NCI-H1436 treated with DMSO at 0.1 percent for 48 hours (cell line): ENCODE measurements at places on chromosomes 6 and 20.

GRCh38 chr6:76862936-76863335, 600.4 kb downstream of the HTR1B start:
- no peak for DNase-seq

GRCh38 chr6:35370785-35371493, 28.6 kb downstream of the PPARD start:
- no peak for DNase-seq

DNA sequence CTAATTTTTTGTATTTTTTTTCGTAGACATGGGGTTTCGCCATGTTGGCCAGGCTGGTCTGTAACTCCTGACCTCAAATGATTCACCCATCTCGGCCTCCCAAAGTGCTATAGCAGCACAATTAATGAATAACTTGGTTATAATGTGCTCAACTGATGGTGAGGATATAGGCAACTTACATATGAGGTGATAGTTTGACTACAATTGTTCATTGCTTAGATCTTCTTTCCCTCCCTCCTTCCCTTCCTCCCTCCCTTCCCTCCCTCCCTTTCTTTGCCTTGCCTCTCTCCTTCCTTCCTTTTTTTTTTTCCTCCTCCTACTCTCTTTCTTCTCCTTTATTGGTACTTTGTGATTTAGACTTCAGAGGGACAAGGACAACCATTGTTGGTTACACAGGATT, 151.2 kb downstream of the RNF144B start:
- DNase-seq: no peak

DNA sequence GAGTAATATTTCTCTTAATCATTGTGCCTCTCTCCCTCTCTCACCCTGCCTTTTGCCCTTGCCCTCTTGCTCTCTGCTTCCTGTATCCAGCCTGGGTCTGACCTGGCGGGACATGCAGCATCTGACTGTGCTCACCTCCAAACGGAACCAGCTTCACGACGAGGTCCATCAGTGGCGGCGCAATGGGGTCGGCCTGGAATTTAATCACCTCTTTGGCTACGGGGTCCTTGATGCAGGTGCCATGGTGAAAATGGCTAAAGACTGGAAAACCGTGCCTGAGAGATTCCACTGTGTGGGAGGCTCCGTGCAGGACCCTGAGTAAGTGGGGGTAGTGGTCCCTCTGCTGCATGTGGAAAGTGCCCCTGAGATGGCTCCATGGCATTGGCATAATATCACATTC, 65.9 kb downstream of the BFSP1 start:
- DNase-seq: no peak

DNA sequence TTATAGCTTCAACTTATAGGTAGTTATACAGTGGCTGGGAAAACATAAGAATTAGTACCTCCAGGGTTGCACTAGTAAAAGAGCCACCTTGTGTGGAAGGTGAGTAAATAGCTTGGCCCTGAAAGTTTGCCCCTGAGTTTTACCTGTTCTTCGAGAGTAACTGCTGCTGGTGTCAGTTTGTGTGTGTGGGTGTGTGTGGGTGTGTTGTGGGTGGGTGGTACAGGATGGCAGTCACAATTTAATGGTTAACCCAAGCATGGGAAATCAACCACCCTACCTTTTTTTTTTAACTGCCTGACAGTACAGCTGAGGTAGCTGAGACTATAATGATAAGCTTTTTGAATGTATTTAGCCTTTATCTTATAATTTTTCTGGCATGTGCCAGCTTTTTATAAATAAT, 137.3 kb downstream of the STXBP5 start:
- DNase-seq: no peak

DNA sequence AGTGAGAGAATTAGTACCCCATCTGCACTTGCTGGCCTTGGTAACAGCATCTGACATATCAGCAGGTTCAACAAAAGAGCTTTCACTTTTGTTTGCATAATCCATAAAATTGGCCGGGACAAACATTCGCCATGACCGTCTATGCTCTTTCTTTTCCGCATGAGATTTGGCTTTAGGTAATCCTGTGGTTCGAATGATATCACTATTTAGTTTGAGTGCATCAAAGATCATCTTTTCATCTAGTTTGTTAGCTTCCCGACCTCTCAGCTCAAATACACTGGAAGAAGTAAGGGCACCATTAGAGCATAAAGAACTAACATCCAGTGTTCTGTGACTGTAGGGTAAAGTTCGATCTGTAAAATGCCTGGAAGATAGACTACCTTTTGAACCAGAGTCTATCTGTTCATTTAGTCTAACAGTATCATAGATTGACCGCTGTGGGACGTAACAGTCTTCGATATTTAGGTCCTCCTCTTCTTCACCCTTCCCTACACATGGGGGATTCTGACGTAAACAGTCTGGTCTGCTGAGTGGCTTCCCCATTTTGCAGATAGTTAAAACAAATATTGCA, 101.6 kb downstream of the DST start:
- no peak for DNase-seq

GRCh38 chr6:135229996-135230395, 48.9 kb downstream of the MYB start:
- no peak for DNase-seq

- DNase-seq: no peak
These were observed 328.1 kb downstream of the HACE1 start for GRCh38 chr6:104531646-104532045.

GRCh38 chr6:21061892-21062291, 527.6 kb downstream of the CDKAL1 start:
- DNase-seq: no peak

DNA sequence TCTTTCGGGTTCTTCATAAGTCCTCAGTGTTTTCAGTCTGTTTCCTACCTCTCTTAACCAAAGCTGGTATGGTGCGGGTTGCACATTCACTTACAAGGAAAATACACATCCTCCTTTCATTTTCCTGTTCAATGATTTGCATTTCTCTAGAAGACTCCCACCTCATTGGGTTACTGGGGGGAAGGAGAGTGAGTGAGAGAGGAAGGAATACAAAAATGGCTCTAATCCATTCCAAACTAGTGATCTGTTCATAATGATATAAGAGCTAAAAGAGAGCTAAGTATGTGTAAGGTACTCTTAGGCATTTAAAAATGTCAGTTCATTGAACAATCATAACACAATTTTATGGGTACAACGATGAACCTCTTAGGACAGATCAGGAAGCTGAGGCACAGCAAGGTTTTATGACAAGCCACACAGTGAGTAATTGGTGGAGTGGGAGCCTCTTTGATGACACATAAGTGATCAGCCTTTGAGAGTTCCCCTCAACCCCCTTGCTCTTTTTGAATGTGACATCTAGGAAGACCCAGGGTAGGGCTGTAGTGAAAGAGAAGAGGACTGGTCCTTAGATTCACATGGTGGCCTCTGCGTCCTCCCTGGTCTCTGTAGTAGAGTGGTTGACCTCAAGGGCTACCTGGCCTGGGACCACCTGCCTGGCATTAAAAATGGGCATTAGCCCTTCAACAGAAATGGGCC, 328.4 kb upstream of the SOX4 start:
- DNase-seq: no peak

DNA sequence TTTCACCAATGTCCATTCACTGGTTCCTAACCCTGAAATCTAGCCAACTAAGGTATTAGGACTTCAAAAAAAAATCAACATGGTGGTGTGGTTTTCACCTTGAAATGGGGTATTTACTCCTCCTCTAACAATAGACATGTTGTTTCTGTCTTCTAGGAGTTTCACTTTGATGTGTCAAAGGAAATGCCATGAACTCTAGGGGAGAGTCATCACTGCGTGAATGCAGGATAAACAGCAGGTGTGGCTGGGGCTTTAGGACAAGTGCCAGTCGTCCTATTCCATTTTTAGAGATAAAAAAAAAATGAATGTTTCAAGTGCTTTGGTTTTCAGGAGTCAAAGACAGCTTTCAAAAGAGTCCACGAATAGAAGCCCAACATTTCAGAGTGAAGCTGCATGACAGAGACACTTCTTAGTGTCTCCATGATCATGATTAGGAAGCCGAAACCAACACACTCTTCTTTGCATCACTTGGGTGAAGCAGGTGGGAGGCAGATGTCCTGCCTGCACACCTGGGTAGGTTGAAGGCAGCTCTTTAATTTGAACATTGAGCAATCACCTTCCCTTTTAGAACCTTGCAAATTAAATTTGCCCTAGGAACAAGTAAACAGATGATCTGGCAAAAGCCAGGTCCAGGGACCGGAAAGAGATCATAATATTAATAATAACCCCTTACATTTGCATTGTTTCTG, 328.5 kb upstream of the PRDM1 start:
- no peak for DNase-seq

DNA sequence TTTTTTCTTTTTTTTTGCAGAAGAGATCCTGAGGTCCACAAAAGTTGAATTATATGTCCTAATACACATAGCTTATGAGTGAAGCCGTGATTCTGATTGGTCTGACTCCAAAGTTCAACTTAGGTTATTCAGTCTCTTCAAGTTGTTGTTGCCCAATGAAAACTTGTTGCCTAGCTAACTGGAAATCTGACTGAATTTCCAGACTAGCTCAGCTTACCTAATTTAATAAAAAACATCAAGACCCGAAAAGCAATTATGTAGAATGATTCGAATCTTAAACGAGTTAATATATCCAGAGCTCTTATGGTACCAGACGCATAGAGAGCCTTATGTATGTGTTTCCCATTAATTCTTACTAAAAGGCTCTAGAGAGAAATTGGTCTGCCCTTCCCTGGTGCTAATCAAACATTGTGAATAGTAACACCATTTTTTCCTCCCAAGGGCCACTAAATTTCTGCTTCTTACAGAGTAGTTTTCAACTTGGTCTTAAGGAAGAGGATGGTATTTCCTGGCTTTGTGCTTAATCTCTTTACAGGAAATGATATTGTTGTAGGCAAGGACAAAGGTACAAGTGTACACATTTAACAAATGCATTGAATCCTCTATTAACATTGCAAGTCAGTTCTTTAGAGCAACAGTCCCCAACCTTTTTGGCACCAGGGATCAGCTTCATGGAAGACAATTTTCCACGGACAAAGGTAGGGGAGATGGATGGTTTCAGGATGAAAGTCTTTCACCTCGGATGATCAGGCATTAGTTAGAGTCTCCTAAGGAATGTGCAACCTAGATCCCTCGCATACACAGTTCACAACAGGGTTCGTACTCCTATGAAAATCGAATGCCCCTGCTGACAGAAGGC, 107.9 kb downstream of the TSHZ2 start:
- DNase-seq: no peak

GRCh38 chr6:52361414-52361944, 472 bp upstream of the PAQR8 start:
- no peak for DNase-seq

GRCh38 chr20:19602675-19603375, 155.2 kb upstream of the RIN2 start:
- DNase-seq: no peak

DNA sequence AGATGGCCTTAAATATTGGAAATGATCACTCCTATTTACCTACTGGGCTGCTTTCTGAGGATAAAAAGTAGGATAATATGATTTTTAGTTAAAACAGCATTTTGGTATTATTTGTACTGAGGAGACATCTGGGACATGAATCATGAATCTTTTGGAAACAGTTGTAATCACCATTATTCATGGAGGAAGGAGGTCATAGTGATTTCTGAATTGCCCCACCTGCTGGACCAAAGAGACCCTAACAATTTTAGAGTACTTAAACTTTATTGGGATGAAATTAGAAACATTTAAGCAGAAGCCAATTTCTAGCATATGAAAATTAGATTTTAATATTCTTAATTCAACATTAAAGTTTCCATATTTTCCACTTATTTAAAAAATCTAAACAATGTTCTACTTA, 108.4 kb upstream of the SIM1 start:
- DNase-seq: no peak

DNA sequence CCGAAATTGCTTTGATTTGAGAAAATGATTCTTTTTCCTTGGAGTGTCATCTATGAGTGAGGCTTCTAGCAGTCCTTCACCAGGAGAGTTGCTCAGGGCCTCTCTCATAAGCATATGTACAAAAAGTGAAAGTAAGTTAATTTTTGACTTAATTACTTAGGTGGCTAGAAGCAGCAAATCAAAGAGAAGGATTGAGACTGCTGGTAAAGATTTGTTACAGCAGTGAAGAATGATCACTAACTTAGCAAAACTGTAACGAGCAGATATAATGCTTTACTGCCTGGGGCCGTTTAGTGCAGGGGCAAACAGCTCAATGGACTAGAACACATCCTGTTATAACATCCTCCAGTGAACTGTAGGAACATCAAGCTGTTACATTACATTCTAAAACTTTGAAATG, 167.8 kb upstream of the RIPOR2 start:
- no peak for DNase-seq

DNA sequence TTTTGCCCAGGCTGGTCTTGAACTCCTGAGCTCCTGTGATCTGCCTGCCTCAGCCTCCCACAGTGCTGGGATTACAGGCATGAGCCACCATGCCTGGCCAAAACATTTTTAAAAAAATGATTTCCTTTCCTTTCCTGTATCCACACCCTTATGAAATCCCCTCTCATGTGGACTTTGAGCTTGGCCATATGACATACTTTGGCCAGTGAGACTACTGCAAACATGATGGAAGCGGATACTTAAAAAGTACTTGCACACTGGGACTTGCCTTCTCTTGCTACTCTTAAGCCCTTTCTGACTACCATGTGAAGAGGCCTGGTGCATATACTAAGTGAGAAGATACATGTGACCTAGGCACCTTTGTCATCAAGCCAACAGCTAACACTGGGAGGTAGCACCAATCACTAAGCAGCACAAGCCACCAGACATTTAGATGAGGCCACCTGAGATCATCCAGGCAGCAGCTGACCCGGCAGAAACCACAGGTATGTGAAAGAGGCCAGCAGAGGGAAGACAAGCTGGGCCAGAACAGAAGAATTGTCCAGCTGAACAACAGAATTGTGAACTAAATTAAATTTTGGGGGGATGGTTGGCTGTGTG, 78.5 kb upstream of the HDAC2 start:
- DNase-seq: no peak

GRCh38 chr6:15205321-15205720, 40.5 kb upstream of the JARID2 start:
- DNase-seq: no peak

DNA sequence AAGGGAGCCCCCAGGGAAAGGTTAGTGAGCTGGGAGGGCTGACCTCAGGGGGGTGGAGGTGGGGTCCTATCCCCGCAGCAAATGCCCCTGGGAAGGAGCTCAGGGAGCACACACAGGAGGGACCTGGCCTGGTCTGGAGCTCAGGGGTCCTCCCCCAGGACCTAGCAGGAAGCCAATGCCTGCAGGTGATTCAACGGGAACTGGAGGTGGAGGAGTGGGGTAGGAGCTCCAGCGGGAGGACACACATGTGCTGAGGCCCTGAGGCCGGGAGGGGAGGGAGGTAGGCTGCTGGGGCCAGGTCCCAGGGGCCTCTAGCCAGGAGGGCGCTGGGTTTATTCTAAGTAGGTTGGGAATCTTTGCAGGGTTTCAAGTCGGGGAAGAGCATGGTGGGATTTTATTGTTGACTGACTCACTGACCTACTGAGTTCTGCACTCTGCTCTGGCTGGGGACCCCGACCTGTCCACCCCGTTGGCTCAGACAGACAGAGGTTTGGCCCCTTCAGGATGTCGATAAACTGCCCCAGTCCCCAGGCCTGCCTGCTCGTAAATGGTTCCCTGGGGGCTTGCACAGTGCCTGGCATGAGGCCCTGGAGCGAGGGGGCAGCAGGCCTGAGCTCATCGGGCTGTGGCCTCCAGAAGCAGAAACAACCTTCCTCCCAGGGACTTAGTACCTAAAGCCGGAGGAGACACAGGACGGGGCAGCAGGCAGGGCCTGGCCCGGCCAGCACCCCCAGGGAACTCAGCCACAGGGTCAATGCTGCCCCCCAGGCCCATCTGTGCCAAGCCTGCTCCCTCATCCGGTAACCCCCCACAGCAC, 62.3 kb downstream of the RIPOR3 start:
- DNase-seq: no peak

GRCh38 chr20:37298190-37298939, 8.9 kb downstream of the MANBAL start:
- no peak for DNase-seq
